ENCODE measurements at places on chromosomes 13 and 19.
A peak's percentile ranks its signal among the peaks of the same experiment; 100 is the strongest.

GRCh38 chr13:106336668-106337067 lies 198.8 kb downstream of the EFNB2 start:
- no peak for DNase-seq

DNA sequence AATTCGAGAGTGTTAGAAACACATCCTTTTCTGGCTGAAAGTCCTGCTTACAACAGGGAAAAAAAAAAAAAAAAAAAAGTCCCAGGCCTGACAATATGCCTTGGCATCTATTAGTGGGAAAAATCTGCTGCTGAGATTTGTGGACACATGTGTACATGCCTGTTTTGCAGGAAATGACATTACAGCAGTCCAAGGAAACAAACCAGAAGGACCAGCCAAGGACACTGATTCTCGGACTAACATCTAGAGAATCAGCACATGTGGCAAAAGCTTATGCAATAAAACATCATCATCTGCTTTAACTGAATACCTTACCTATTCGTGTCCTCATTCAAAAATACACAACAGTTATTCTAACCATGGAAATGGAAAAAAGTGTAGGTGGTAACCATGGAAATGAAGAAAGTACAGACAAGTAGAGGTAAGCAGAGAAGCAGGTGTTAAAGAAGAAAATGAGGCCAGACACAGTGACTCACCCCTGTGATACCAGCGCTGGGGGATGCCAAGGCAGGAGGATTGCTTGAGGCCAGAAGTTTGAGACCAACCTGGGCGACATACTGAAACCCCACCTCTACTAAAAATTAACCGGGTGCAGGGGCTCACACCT lies 9.4 kb upstream of the DPY19L3 start:
- DNase-seq, result no peak

DNA sequence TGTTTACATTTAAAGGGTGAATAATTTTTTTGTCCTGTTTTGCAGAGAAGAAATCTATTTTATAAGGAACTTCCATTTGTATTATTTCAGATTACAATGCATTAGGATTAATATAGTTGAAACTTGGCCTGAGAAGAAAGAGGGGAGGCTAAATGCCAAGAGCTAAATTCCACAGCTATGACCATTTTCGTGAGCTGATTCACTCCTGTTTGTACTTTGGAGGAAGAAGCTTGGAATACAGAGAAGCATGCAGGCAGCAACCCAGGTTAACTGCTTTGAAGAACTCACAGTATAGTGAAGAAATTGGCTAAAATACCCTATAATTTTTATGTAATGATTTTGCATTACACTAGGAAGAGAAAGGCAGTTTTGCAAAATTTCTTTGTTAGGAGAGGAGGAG lies 309.4 kb upstream of the KLF12 start:
- DNase-seq, result no peak

GRCh38 chr13:111505175-111505777 lies 184.8 kb downstream of the TEX29 start:
- no peak for DNase-seq

DNA sequence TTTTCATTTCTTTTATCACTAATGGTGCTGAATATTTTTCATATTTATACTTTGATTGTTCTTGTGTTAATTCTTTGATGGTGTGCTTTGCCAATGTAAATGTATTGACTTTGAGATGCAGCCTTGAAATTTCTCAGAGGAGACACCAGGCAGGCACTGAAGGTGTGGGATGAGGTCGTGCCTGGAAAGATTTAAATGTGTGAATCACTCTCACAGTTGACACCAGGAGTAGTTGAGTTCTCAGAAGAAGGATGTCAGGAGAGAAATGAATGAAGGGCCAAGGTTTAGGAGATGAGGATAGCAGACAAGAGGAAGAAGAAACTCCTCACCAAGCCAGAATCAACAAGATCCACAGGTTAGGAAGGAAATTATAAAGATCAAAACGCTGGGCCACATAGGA lies 10.1 kb upstream of the KL start:
- DNase-seq, result no peak

GRCh38 chr13:79479882-79480281 lies 1.1 kb upstream of the NDFIP2 start:
- no peak for DNase-seq

- no peak for DNase-seq
These were observed 60.1 kb downstream of the DCT start for GRCh38 chr13:94419304-94419924.

GRCh38 chr13:28220166-28220565 lies 81.8 kb downstream of the PAN3 start:
- DNase-seq, result no peak

DNA sequence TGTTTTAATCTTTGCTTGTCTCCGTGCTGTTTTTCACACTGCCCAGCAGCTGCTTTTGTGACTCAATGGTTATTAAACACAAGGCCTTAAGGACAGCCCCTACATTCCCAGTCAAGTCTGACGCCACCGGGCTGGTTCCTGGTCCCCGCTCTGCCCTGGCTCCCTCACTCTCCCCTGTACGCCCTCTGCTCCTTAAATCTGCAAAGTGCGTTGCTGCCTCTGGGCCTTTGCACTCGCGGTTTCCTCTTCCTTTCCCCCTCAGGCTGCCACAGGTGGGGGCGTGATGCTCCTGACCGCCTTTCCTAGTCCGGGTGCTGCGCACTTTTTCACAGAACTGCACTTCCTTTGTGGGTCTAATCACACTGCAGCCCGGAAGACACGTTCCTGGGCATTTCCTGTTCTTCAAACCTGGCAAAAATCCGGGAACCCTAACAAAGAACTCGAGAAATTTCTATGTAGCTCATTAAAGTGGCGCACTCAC lies 25.6 kb downstream of the NOSIP start:
- peak; percentile 29 for DNase-seq

- DNase-seq, result peak; percentile 89
These were observed 396 bp downstream of the RTN2 start for GRCh38 chr19:45496349-45496953.

- DNase-seq, result no peak
These were observed 9.6 kb downstream of the RPS16 start for GRCh38 chr19:39426170-39426569.

GRCh38 chr13:23510979-23511735 lies 59.1 kb upstream of the TNFRSF19 start:
- peak; percentile 66 for DNase-seq

DNA sequence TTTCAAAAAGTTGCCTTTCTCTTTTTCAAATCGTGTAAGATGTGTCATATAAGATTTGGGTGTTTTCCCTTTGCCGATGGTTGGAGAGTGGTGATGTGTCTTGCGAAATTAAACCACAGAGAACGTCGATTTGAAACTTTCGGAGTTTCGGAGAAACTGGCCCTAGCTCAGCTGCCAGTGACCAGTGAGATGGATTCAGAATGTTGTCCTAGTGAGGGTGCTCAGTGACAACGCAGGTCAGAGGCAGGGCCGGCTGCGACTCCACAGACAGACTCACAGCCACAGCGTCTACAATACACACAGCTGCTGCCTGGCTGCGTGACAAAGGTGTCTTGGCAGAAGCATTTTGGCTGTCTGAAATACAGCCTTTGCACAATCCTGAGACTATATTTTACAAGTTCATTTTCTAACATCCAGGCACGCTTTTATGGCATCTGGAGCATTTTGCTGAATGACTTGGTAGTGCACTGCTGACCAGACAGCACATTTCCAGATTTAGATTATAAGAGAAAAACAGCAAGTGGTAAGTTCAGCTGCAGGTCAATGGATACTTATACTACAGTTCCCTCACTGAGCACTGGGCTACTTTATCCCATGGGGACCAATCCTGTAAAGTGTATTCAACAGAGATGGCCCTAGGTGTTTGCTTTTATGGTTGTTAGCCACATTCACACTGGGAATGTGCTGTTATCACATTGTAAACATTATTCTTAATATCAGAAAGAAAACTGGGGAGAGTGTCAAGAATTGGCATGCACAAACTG lies 207.5 kb downstream of the KCNRG start:
- no peak for DNase-seq

DNA sequence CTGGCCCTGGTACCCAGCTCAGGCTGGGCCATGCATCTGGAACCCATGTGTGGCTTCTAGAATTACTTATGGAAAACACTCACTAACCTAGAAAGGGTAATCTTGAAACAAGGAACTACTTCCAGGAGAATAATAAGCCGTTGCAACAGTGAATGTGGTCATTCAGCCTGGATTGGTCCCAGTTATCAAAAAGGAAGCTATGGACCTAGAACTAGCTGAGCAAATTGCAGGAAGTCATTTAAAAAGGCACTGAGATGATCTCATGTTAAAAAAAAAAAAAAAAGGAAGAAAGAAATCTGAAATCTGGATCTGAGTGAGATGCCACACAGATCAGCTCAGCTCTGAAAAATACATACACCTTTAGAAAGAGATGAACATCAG lies 59.6 kb downstream of the DCT start:
- no peak for DNase-seq

- peak; percentile 68 for DNase-seq
These were observed 42.7 kb downstream of the SERP2 start for GRCh38 chr13:44416301-44416700.

DNA sequence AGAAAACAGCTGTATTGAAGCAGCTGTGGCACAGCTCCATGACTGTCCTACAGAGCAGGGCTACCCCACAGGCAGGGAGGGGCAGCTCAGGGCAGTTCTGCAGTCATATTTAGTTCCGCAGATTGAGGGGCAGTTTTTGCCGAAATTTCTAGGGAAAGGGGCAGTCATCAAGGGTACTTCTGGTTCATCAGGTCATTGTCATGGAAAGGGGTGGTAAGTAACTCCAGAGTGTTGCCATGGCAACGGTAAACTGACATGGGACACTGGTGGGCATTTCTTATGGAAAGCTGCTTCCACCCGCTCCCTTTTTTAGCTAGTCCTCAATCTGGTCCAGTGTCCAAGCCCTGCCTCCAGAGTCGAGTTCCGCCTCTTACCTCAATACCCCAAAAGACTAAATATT lies 702.8 kb downstream of the LIG4 start:
- no peak for DNase-seq

- no peak for DNase-seq
These were observed 39.6 kb downstream of the RAB20 start for GRCh38 chr13:110521946-110522345.

- no peak for DNase-seq
These were observed 41.3 kb downstream of the FLT3 start for GRCh38 chr13:28058866-28059613.

- DNase-seq, result no peak
These were observed 6.7 kb upstream of the ZNF606 start for GRCh38 chr19:58009301-58009665.

DNA sequence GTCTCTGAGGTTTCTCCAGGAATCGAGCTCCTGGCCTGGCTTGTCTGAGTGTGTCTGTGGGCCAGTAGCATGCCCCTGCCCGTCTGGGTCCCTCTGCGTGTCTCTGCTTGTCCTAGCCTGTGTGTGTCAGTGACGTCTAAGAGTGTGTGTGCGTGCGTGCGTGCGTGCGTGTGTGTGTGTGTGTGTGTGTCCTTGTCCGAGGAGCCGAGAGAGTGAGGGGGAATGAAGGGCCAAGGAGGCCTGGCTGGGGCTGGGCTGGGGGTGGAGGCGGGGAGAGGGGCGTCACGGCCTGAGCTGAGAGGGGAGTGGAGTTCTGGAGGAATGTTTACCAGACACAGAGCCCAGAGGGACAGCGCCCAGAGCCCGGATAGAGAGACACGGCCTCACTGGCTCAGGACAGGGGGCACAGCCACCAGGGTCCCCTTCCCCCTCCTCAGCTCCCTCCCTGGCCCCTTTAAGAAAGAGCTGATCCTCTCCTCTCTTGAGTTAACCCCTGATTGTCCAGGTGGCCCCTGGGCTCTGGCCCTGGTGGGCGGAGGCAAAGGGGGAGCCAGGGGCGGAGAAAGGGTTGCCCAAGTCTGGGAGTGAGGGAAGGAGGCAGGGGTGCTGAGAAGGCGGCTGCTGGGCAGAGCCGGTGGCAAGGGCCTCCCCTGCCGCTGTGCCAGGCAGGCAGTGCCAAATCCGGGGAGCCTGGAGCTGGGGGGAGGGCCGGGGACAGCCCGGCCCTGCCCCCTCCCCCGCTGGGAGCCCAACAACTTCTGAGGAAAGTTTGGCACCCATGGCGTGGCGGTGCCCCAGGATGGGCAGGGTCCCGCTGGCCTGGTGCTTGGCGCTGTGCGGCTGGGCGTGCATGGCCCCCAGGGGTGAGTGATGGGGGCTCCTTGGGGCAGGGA lies at the start of gene AXL:
Gene AXL (plus strand): TSS at position 609 of the 893 bp plus-strand sequence. CDS start 170 bp downstream, at position 779.
- peak; percentile 87 for DNase-seq

GRCh38 chr19:38464421-38465082 lies 31.1 kb downstream of the RYR1 start:
- DNase-seq, result no peak

GRCh38 chr13:98549728-98550317 lies 27.1 kb downstream of the STK24 start:
- no peak for DNase-seq

DNA sequence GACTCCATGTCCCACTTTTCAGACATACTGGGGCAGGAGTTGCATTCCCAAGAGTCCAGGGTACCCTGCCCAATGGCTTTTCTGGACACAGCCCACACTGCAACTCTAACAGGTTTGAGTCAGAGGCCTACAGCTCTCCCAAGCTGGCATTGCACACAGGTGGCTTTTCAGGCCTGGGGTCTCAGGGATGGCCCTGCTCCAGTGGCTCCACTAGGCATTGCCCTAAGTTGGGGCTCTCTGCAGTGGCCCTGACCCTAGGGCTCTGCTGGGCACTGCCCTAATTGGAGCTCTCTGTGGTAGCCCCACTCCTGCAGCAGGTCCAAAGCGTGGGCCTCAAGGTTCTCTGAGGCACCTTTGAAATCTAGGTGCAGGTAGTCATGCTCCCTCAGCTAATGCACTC lies 408.8 kb downstream of the SUCLA2 start:
- DNase-seq, result no peak

DNA sequence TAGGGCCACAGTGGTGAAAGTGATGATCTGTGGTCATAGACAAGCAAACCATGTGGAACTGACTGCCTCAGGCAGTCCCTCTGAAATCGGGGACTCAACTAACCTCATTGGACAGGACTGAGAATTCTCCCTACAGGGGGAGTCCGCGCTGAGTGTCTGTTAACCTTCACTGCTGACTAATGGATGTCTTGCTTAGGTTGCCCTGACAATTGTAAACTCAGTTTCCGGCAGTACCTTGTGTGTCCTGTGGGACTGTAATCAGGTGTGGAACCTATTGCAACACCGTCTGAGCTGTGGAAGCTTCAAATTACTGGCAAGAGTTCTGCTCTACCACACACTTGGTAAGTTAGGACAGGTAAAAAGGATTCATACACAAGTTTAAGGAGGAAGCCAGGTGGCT lies 21.8 kb downstream of the ZNF77 start:
- no peak for DNase-seq

GRCh38 chr13:102117175-102117831 lies 284.5 kb downstream of the FGF14 start:
- DNase-seq, result no peak

- no peak for DNase-seq
These were observed 50.7 kb upstream of the AMER2 start for GRCh38 chr13:25222740-25223139.

DNA sequence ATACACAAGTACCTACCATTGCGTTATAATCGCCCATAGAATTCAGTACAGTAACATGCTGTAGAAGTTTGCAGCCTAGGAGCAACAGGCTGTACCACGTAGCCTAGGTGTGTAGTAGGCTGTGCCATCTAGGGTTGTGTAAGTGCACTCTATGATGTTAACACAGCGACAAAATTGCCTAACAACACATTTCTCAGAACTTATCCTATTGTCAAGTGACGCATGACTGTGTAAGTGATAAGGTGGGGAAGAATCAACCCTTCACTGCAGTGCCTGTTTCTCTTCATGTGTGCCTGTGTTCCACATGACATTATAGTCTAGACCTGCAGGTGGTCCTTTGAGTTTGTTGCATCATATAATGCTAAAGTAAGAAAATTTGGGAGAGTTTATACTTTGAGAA lies 94.0 kb downstream of the PCDH9 start:
- DNase-seq, result no peak

Data from kidney (tissue), 22 donors.